ENCODE measurements at places on chromosomes 2 and 18.

- DNase-seq: no peak
These were observed 72.8 kb downstream of the SOWAHC start for GRCh38 chr2:109686921-109687320.

GRCh38 chr2:157355618-157356017 is 30.0 kb upstream of the ERMN start:
- DNase-seq: no peak

- no peak for DNase-seq
These were observed 776 bp downstream of the EMILIN2 start for GRCh38 chr18:2847317-2848246.

- no peak for DNase-seq
These were observed 44.2 kb upstream of the STAT4 start for GRCh38 chr2:191195021-191195420.

DNA sequence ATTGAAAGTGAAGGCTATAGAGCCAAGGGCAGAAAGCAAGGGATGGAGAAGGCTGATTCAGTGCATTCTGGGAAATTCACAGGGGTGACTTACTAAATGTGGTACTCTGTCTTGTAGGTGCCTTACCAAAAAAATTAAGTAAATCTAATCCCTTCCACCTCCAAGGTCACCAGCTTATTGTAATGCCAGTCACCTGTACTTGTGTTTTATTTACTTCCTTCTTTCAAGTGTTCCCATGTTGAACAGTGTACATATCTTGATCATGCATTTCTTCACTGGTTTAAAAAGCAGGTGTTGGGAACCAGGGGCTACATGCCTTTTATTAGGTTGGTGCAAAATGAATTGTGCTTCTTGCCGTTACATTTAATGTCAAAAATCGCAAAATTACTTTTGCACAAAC is 137.0 kb upstream of the ARHGAP28 start:
- no peak for DNase-seq

DNA sequence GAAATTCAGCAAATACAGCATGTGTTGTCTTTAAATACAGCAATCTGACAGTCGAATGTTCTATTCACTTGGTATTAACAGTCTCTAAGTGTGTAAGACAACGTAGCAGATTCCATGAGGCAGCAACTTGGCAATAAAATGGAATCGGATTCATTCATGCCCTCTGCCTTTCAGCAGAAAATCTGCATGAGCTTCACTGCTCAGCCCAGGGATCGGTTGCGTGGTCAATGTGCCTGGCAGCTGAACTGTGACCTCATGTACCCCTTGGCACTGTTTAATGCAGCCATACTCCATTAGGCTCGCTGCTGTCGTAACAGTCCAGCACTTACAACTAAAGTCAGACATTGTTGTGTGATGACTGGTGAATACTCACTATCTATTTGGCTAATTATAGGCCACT is 17.7 kb upstream of the RGPD4 start:
- DNase-seq: no peak

GRCh38 chr2:136232456-136233172 is 114.7 kb upstream of the CXCR4 start:
- DNase-seq: no peak

- no peak for DNase-seq
These were observed 680.8 kb downstream of the NYAP2 start for GRCh38 chr2:226080334-226080733.

DNA sequence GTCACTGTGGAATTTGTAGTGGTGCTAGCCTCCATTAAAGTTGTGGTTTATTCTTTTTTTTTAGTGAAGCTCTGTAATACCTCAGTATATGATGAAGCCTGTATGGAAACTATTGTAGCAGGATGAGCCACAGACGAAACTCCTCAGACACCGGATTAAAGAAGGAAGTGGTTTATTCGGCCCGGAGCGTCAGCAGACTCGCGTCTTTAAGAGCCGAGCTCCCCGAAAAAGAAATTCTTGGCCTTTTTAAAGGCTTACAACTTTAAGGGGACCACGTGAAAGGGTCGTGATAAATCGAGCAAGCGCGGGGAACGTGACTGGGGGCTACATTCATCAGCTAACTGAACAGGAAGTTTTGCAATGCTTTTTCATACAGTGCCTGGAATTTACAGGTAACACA is 8.1 kb upstream of the CCL20 start:
- no peak for DNase-seq

- DNase-seq: no peak
These were observed 74.2 kb upstream of the CELF4 start for GRCh38 chr18:37639846-37640245.

DNA sequence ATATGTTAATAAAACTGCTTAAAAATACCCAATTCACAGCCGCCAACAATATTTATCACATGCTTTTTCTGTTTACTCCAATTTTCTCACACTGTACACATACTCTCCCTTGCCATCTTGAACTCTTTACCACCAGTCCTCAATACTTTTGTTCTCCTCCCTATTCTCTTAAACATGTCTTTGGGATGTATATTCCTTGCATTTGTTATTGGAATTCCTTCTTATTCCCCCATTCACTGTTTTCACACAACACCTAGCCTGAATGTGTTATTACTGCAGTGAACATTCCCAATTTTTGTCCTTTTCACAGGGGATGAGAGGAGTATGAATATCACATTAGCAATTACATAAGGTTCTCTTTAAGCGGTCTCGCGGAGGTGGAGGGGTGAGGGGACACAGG is 94.7 kb downstream of the USP34 start:
- no peak for DNase-seq

DNA sequence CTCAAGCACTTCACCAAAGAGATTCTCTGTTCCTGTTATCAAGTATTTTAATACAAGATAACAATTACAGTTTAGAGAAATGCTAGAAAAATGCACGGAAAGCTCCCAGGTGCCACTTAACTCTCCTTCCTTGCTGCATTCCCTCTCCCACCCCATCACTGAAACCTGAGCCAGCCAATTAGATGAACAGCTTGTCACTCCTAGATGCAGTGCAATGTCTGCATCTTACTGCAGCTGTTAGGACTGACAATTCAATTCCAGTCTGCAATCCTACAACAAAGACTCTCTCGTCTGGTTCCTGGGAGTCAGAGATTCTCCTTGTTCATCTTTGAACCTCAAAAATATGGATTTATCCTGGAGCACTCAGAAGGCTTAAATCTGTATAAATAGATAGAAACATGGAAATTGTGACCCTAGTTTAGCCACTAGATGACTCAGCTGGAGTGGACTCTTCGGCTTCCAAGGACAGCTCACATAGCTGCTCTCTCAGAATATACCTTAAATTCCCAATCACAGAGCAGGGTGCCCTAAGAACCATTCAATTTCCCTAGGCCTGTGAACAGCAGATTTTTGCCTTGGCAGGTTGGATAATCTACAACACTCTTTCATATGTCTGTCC is 311.1 kb downstream of the NRXN1 start:
- no peak for DNase-seq

DNA sequence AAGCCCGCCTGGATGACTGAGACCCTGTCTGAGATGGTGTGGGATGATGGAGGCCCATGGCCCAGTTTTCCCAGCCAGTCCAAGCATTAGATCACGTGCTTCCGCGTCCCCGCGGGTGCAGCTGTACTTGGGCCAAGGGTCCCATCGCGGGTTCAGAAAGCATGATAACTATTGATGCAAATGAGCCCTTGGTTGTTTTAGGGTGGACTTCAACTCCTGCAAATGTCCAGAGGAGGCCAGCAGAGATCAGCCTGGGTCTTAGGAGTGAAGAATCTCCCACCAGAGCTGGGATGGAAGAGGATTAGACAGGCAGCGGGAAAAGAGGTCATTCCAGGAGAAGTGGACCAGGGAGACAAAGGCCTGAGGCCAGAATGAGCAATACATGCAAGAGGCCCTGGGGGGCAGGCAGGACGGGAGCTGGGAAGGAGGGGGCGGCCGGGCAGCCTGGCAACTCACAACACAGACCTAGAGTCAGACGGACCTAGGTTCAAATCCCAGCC is 89.9 kb upstream of the TMEM247 start:
- DNase-seq: no peak

DNA sequence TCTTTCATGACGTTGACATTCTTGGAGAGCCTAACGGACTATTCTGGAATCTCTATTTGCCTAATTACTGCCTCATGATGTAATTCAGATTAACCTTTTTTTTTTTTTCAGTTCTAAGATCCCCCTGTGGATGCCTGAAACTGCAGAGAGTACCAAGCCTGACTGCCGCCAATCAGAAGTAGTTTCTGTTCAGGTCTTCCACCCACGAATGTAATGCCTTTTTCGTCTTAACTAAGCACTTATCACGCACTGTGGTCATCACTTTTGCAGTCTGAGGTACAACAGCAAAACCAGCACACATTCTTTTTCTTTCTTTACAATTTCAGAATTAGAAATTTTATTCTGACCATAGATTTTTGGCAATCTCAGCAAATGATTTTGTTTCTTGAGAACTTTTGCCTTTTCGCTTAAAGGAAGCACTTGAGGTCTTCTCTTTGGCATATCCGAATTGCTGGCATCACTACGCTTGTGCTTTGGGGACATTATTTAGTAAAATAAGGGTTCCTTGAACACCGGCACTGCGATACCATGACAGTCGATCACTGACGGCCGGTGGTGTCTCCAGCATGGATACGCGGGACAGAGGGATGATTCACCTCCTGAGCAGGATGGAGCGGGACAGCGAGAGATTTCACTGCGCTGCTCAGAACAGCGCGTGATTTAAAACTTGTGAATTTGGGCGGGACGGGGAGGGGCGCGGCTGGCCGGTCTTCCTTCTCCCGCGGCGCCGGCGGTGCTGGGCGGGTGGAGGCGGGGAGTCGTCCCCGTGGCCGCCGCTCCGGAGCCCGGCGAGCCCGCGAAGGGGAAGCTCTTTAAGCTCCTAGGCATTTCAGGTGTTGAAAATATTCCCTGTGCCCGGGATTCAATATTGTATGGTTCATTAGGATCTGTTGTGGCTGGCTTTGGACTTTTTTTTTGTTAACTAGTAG is 32.0 kb upstream of the GPR55 start:
- no peak for DNase-seq

DNA sequence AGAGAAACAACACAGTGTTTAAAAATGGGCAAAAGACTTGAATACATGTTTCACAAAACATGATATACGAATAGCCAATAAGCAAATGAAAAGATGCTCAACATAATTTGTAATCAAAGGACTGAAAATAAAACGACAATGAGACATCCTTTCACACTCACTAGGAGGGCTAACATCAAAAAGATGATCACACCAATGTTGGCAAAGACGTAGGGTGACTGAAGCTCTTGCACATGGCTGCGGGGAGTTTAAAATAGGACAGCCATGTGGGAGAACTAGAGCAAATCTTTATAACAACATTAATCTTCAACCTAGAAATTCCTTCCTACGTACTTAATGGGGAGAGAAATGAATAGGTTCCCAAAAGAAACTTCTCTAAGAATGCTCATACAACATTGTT is 19.2 kb upstream of the SEH1L start:
- DNase-seq: no peak

DNA sequence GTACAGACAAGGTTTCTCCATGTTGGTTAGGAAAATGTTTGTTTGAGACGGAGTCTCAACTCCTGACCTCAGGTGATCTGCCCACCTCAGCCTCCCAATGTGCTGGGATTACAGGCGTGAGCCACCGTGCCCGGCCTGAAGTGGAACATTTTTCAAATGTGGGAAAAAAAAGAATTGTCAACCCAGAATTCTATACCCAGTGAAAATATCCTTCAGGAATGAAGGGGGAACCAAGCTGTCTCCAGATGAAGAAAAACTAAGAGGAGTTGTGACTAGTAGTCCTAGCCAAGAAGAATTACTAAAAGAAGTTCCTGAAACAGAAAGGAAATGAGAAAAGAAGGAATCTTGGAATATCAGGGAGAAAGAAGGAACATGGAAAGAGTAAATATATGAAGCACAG is 25.7 kb downstream of the RAPGEF4 start:
- no peak for DNase-seq

GRCh38 chr2:196220671-196221070 is 49.3 kb upstream of the STK17B start:
- DNase-seq: no peak

DNA sequence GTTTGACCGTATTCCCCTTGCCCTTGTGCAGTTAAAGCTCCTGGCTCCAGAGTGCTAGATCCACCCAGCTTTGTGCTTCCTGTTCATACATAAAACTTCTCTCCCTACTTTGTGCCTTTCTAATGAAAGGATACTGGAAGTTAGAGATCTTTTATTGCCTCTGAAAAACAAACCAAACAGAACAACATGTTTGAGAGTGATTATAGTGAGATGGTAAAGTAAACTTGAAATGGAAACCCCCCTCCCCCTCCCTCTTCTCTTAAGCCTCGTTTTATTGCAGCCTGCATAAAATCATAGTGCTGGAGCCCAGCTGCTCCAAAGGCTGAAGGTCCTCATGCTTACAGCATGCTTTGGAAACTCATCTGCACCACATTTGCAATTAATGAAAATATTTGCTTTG is 125.1 kb downstream of the TANC1 start:
- no peak for DNase-seq

DNA sequence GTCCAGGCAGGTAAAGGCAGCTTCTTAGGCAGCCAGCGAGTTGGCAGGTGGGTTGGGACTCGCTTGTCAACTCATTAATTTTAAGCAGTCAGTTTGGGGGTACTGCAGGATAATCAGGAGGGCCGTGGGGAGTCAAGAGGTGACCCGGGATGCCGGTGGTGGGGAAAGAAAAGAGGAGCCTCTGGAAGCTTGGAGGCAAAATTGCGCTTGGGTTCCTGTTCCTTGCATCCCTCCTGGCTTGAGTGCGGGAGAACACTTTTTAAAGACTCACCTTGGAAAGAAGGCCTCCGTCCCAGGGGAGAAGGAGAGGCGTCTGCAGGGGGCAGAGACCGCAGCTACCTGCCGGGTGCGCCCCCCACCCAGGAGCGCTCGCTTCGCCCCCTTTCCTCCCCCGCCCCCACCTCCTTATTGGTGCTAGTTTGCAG is at the start of gene KCNJ3:
KCNJ3 (plus strand) TSS at position 400 of the 425 bp plus-strand sequence. CDS start 81 bp downstream, outside the sequence.
- DNase-seq: no peak

- no peak for DNase-seq
These were observed 26.6 kb downstream of the TMEM18 start for GRCh38 chr2:650343-651310.

GRCh38 chr2:37875403-37875906 is 49.6 kb upstream of the RMDN2 start:
- DNase-seq: no peak

- DNase-seq: no peak
These were observed 46.2 kb upstream of the TRIM43B start for GRCh38 chr2:95530734-95531133.

- no peak for DNase-seq
These were observed 45.4 kb downstream of the INO80D start for GRCh38 chr2:206040525-206040924.

DNA sequence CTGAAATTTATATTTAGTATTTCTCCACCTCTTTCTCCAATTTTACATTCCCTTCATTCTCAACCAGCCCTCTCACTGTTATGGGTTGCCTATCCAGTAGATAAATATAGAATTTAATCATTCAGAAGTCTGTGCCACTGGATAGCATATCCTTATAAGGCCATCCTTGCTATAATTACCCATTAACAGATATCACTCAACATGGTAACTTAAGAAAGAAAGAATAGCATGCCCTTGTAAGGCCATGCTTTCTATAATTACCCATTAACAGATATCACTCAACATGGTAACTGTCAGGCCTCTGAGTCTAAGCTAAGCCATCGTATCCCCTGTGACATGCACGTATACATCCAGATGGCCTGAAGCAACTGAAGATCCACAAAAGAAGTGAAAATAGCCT is 1137.4 kb upstream of the FAM98A start:
- no peak for DNase-seq

GRCh38 chr2:147351784-147352183 is 493.0 kb upstream of the ACVR2A start:
- DNase-seq: no peak

Measured in stimulated activated CD4-positive, alpha-beta T cell treated with anti-CD3 and anti-CD28 coated beads, Interleukin-1b, Interleukin-23, amount 100 ng/mL, for 1 hour (primary cell).